ENCODE measurements at places on chromosomes 7 and 10.

GRCh38 chr10:46544989-46545791 lies 11.3 kb downstream of the GPRIN2 start:
- DNase-seq = no peak

GRCh38 chr10:452512-453426 lies 236.7 kb downstream of the DIP2C start:
- DNase-seq = no peak

DNA sequence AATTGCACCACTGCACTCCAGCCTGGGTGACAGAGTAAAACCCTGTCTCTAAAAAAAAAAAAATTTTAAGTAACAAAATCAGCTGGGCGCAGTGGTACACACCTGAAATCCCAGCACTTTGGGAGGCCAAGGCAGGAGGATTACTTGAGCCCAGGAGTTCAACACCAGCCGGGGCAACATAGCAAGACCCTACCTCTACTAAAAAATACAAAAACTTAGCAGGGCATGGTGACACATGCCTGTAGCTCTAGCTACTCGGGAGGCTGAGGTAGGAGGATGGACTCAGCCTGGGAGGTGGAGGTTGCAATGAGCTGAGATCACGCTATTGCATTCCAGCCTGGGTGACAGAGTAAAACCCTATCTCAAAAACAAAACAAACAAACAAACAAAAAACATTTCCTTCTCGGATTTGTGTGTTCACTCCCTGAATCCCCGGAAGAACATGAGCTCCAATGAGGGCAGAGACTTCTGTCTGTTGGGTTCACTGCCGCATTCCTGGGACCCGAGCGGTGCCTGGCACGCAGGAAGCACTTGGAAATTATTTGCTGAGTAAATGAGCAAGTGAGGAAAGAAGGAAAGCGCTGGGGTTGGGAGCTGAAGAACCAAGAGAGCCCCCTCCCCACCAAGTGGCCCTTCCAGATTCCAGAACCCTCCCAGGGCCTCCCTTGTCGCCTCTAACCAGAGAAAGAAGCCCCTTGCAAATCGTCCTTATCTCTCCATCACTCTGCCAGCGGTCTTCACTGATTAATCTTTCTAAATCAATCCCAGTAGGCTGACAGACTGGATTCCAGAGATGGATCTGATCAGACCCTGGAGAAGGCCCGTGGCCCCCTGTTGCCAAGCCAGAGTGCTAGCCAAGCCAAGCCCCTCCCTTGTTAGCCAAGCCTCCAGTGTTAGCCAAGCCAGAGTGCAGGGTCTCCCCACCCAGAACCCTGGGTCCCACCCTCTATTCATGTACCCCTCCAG lies 6.2 kb downstream of the TNRC18 start:
- no peak for DNase-seq

GRCh38 chr7:155684543-155684942 lies 40.1 kb downstream of the RBM33 start:
- DNase-seq = no peak

DNA sequence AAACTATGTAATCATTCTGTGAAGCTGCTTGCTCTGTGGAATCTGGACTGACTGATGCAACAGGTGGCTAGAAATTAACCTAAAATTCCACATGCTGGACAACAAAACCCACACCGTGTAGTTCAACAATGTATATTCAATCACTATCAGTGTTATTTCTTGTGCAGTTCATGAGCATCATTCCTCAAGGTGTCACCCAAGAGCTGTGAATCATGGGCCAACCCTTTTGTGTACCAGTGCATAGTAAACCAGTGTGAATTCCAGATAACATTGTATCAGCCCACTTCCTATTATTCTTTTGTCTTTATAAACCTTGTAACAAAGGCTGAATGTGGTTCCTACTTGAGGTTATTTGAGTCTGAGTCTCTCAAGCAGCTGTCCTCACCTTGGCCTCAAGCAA lies 905.2 kb upstream of the ZNF722 start:
- no peak for DNase-seq

DNA sequence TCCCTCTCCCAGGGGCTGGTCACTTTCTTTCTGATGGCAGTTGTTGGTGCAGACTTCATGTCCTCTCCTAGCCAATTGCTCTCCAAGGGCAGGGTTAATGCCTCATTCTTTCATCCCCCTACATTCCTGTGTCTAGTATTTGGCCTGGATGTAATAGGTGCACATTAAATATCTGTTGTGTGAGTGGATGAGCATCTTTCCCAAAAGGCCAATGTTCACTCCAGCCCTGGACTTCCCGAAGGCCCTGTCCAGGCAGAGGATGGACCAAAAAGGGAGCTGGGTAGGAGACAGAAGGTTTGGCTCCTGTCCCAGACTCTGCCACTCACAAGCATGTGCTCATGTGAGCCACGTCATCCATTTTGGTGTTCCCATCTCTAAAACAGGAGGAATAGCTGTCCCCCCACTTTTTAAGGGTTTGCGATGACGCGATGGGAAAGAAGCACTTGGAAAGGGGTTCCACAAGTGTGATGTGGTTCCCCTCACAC lies 47.5 kb downstream of the RGS10 start:
- DNase-seq = no peak

DNA sequence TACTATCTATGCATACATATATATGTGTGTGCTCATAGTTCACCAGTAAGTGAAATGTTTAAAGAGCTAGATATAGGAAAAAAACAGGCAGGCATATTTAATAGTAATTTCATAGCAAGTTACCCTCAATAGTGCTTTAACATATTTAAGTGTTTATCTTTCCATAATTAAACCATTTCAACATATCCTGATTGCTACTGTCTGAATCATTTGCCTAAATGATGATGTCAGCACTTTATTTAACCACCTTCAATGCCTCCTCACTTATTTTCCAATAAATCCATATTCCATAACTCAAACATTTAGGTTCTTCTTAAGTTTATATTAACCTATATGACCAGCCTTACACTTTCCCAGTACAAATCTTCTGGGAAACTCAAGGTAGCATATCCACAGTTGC lies 601.1 kb downstream of the ARL4A start:
- no peak for DNase-seq
